ENCODE measurements at places on chromosomes 5 and 9.

DNA sequence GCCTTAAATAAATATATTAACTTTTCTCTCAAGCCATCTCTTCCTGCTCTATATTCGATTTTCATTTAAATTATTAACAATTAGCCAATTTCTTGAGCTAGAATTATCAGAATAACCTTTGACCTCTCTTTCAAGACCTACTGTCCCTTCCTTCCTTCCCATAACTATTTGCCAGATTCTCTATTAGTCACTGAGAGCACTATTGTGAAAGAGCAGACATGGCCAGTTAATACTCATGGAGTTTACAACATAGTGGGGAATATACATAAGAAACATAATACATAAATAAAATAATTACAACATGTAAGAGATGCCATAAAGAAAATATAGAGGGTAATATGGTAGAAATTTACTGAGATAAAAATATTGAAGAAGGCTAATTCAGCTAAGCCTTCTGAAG is 72.1 kb upstream of the CHD1 start:
- DNase-seq: no peak

DNA sequence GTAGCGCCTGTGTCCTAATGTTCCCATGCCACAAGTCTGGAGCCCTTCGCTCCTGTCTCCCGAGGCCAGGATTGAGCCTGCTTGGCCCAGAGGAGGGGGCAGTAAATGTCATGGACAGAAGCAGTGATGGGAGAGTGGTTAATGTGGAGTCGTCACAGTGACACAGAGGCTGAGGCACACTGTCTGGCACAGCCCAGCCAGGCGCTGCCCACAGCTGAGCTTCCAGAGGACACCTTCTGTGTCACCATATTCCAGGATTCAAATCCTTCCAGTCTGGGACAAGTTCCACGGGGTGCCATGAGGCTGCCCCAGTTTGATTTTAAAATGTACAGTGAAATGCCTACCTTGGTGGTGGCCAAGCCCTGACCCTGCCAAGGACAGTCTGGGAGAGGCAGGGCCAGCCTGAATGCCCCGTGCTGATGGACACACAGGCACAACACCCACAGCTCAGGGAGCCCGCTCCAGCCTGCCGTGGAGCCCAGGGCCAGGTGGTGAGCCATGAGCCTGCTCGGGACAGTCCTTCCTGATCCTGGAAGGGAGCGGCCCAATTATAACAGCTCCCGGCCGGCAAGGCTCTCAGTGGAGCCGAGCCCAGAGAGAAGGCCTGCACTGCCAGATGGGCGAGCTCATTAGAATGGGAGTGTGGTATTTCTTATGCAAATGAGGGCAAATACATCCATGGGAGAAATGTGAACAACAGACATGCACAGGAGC is 99.1 kb upstream of the RUFY1 start:
- DNase-seq: no peak

- DNase-seq: no peak
Measured at GRCh38 chr5:68232277-68232676, 16.7 kb downstream of the PIK3R1 start.

- peak; percentile 100 for DNase-seq
Measured at GRCh38 chr9:122904823-122905710, at the start of gene RC3H2. Gene RC3H2, minus strand, starts transcription at chr9:122905359. Its CDS starts 7,850 bp downstream, at chr9:122897509.

DNA sequence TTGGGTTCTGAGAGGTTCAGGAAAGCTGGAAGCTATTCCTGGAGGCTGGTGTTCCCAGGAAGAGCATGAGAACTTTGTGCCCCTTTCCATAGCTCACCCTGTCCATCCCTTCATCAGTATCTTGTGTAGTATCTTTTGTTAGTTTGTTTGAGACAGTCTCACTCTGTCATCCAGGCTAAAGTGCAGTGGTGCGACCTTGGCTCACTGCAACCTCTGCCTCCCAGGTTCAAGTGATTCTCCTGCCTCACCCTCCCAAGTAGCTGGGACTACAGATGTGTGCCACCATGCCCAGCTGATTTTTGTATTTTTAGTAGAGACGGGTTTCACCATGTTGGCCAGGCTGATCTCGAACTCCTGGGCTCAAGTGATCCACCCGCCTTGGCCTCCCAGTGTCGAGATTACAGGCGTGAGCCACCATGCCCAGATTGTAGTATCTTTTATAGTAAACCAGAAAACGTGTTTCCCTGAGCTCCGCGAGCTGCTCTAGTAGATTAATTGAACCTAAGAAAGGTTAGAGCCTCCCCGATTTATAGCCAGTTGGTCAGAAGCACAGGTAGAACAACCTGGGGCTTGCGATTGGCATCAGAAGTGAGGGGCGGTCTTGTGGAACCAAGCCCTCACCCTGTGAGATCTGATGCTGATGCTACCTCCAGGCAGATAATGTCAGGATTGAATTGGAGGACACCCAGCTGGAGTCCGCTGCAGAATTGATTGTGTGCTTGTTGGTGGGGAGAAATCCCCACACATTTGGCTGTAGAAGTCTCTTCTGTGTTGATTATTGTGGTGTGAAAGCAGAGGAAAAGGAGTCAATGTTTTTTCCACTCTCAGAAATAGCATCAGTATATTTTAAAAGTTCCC is 32.3 kb downstream of the ATP6V0E1 start:
- no peak for DNase-seq

- DNase-seq: peak; percentile 99
Measured at GRCh38 chr5:33892620-33893137, 889 bp upstream of the ADAMTS12 start.

DNA sequence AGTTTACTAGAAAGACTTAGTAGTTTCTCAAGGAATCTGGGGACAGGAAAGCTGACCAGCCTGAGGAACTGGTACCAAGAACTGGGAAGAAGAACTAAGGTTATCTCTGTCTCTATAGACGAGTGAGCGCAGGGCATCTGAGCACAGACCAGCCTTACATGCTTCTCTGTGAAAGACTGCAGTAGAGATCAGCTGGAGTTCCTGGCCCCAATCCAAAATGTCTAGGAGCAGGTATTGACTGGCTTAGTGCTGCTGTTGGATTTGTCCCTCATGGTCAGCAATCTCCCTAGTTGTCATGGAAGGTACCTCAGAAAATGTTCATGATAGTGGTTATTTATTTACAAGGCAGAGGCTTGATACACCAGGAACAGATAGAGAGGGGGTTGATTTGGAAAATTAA is 13.3 kb downstream of the NUP214 start:
- no peak for DNase-seq

GRCh38 chr5:132747616-132748440 is 602 bp downstream of the CCNI2 start:
- DNase-seq: no peak

DNA sequence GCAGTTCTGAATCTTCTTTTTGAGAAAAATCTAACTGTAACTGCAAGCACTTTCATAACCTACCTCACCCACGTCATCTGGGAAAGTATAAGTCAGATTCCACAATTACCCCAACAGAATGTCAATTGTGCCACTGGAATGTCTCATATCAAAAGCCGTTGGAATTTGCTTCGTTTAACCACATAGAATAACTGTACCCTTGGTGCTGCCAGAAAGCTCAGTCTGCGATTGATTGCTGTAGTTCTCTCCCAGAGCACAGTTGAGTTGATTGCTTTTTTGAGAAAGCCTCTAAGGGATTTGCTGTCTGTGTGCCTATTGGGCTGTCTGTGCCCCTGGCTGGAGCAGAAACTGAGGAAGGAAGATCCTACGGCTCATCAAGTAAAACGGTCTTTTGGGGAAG is 583.6 kb downstream of the TMEM38B start:
- DNase-seq: peak; percentile 41

- DNase-seq: peak; percentile 62
Measured at GRCh38 chr5:151223447-151224264, at the start of gene CCDC69. Gene CCDC69, minus strand, starts transcription at chr5:151224092. Its CDS starts 122 bp downstream, at chr5:151223970.

DNA sequence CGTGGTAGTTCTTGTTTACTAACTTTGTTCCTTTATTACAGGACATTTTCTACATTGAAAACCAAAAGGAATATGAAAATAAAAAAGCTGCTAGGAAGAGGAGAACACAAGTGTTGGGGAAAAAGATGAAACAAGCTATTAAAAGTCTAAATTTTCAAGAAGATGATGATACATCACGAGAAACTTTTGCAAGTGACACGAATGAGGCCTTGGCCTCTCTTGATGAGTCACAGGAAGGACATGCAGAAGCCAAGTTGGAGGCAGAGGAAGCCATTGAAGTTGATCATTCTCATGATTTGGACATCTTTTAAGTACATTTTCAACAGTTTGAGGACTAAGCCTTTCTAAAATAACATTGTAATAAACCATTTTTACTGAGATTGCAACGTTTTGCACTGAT is 23.8 kb downstream of the PHAX start:
- peak; percentile 91 for DNase-seq

GRCh38 chr9:134942011-134942787 is 24.5 kb upstream of the FCN1 start:
- no peak for DNase-seq

DNA sequence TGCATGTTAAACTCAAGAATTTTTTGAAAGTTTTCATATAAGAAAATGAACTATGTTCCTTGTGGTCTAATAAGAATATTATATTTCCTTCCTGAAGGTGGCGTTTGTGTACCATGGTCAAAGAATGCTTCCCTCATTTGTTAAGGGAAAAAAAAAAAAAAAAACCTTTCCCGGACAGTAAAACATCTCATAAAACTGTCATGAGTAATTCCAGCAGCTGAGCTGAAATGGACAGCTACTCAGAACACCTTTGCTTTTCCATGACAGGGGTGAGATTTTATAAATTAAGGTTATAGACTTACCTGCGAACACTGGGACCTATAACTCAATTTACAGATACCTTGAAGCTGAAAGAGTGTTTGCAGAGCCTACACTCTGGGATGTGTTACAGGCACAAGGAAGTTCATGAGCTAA is 113.2 kb upstream of the RANBP3L start:
- DNase-seq: peak; percentile 73
